ENCODE measurements at places on chromosomes 5 and 9.

DNA sequence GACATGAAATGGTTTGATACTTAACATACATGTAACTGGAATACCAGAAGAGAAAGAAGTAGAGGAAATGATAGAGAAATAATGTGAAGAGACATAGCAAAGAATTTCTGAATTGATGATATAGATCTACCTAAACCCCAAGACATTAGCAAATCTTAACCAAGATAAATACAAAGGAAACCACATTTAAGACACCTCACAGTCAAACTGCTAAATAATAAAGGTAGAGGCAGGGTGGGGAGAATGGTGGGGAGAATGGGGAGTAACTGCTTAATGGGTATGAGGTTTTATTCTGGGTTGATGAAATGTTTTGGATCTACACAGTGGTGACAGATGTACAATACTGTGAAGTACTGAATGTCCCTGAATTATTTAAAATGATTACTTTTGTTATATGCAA, 17.5 kb downstream of the CARNMT1 start:
- H3K4me1 ChIP-seq = no peaks in the 10 kb centered on the region
- no peak overlapping the region for H3K4me3 ChIP-seq
- H3K36me3 ChIP-seq = peaks cover 4% of the 10 kb centered on the region

- no peak overlapping the region for H3K4me3 ChIP-seq
- H3K27ac ChIP-seq = no peak overlapping the region
- H3K4me1 ChIP-seq = no peaks in the 10 kb centered on the region
- H3K27me3 ChIP-seq = no peaks in the 10 kb centered on the region
- no peaks in the 10 kb centered on the region for H3K36me3 ChIP-seq
Observed at GRCh38 chr9:88773627-88774244, 217.5 kb upstream of the S1PR3 start.

DNA sequence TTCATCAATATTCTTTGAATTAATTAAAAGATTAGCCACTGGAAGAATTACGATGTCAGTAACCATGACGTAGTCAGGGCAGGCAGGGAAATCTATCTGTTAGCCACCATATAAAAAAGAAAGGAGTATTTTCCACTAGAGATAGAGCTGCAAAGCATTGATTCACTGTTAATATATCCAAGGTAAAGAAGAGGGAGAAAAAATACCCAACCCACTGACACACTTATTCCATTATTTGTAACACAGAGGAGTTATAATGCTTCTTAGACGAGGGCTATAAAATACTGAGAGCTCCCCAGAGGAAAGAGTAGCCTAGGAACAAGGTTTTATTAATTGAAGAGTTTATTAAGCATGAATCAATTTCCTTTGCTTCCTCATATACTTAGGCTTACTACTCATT, 382.2 kb upstream of the CDH6 start:
- no peak overlapping the region for H3K4me3 ChIP-seq
- DNase-seq = no peak
- no peaks in the 10 kb centered on the region for H3K36me3 ChIP-seq
- no peak overlapping the region for H3K27ac ChIP-seq
- H3K4me1 ChIP-seq = no peaks in the 10 kb centered on the region
- H3K27me3 ChIP-seq = no peaks in the 10 kb centered on the region

DNA sequence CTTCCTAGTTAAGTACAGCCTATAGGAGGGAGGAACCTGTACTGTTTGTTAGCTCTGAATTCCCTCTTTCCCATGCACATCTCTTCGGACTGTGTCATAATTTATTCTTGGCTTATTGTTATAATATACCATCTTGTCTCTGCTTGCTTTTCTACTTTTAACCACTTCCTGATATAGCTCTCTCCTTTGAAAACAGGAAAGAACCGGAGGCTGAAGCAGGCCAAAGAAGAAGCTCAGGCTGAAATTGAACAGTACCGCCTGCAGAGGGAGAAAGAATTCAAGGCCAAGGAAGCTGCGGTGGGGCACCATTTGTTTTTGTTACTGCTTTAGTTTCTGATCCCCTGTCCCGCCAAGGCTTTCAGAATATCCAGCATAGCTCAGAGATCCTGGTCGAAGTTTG, 4.8 kb downstream of the ATP6V1G1 start:
- no peak for DNase-seq
- no peaks in the 10 kb centered on the region for H3K27me3 ChIP-seq
- no peak overlapping the region for H3K4me3 ChIP-seq
- H3K4me1 ChIP-seq = no peaks in the 10 kb centered on the region

DNA sequence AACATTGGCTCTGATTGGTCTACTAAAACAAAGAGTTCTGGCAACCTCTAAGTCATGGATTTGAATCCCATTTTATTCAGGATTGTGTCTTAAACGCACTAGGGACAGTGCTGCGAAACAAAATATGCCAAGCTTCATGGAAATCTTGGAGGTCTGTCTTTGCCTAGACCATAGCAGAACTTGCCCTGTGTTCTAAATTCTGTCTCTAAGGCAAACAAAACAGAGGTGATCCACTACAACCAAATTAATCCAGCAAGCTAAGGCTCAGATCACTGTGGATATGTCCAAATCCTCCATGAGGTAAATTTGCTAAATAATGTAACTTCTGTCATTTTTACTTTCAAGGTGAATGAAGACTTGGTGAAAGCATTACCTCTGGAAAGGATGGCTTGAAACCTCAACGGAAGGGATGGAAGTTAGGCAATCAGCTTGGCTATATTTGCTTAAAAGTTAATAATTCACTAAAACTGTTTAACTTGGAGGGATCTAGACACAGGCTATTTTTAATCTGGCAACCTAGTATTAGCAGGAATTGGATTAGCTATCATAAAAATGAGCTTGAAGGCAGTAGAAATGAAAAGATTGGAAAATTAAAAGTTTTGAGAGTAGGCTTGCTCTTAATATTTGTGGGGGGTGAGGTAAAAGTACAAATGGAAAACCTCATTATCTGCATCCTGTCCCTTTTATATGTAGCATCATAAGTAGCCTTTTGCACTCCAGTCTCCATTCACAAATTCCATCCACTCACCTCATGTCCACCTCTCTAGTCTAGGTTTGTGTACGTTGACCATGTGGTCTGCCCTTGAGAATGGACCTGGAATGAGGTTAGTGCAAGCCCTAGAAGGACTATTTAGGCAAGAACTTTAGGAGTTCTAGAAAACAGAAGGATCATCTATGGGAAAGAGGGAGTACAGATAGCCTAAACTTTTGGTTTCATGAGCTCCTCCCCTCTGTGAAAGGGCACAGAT, 176.2 kb downstream of the SMC2 start:
- no peaks in the 10 kb centered on the region for H3K27me3 ChIP-seq
- H3K36me3 ChIP-seq = no peaks in the 10 kb centered on the region
- H3K27ac ChIP-seq = no peak overlapping the region
- H3K4me1 ChIP-seq = no peaks in the 10 kb centered on the region
- no peak for DNase-seq

- DNase-seq = no peak
- no peaks in the 10 kb centered on the region for H3K27me3 ChIP-seq
- H3K4me3 ChIP-seq = no peak overlapping the region
- H3K36me3 ChIP-seq = peaks cover 18% of the 10 kb centered on the region
Observed at GRCh38 chr9:127792417-127793031, 6.7 kb downstream of the CDK9 start.

DNA sequence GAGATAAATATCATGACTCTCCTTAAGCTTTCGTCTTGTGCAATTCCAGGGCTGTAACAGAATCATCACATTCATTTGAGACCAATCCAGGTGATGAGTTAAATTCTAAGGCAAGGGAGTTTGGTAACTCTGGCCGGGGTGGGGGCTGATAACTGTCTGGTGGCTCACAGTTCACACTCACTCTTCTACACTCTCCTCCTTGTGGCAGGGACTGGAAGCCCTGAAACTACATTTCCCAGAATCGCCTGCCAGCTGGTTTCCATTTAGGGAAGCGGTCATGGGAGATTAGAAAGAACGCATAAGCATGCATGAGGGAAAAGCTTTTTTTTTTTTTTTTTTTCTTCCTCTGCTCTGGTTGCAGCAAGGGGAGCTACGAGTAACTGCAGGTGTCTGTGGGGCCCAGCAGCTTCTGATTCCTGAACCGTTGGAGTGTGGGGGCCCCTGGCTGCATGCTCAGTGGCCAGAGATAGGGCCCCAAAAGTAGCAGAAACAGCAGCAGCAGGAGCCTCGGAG, 154.8 kb upstream of the TBC1D2 start:
- no peaks in the 10 kb centered on the region for H3K4me1 ChIP-seq
- H3K36me3 ChIP-seq = no peaks in the 10 kb centered on the region
- no peaks in the 10 kb centered on the region for H3K27me3 ChIP-seq
- no peak for DNase-seq

DNA sequence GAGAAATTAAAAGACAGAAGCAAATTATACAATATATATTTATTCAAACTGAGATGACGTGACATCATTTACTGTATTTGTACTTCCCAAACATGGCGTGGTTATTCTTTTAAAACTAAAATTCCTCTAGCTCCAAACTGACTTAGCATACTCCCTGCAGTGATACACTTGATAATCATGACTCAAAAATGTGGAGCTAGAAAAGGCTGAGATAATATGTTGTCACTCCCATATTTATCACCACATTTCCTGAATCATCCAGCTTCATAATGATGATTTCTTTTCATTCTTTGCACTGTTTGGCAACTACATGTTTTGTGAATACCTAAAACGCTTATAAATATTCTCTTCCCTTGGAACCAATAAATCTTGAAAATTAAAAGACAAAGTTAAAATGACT, 341.0 kb downstream of the EBF1 start:
- no peak overlapping the region for H3K4me3 ChIP-seq
- no peak overlapping the region for H3K27ac ChIP-seq
- H3K36me3 ChIP-seq = no peaks in the 10 kb centered on the region
- DNase-seq = no peak
- no peaks in the 10 kb centered on the region for H3K4me1 ChIP-seq
- H3K27me3 ChIP-seq = no peaks in the 10 kb centered on the region

- no peak overlapping the region for H3K27ac ChIP-seq
- no peaks in the 10 kb centered on the region for H3K4me1 ChIP-seq
- H3K36me3 ChIP-seq = no peaks in the 10 kb centered on the region
- no peaks in the 10 kb centered on the region for H3K27me3 ChIP-seq
- no peak overlapping the region for H3K4me3 ChIP-seq
Observed at GRCh38 chr5:17132444-17133083, 84.9 kb upstream of the BASP1 start.

GRCh38 chr5:97078958-97079743, 63.3 kb downstream of the LIX1 start:
- H3K36me3 ChIP-seq = no peaks in the 10 kb centered on the region
- H3K27ac ChIP-seq = no peak overlapping the region
- no peak overlapping the region for H3K4me3 ChIP-seq

DNA sequence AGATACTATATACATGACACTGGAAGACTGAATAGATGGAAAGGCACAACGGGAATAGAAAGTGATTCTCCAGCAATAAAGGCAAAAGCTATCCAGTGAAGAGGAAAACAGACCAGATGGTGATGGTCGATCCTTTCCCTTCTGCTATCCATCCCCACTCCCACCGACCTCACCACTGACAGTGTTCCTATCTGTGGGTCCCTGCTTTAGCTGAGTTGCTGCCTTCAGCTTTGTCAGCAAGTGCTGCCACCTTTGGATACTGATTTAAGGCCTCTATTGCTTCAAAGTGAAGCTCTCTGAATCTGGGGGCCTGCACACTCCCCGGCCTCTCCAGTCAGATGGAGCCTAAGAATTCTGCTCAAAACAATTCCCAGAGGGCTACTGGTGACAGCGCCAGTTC, 32.3 kb downstream of the EPB41L4A start:
- H3K27ac ChIP-seq = no peak overlapping the region
- H3K4me3 ChIP-seq = no peak overlapping the region
- no peaks in the 10 kb centered on the region for H3K27me3 ChIP-seq
- no peaks in the 10 kb centered on the region for H3K36me3 ChIP-seq
- no peak for DNase-seq

GRCh38 chr9:34964458-34964857, 6.4 kb downstream of the PHF24 start:
- H3K4me3 ChIP-seq = no peak overlapping the region
- no peaks in the 10 kb centered on the region for H3K27me3 ChIP-seq
- H3K27ac ChIP-seq = no peak overlapping the region
- no peaks in the 10 kb centered on the region for H3K4me1 ChIP-seq
- no peak for DNase-seq
- H3K36me3 ChIP-seq = no peaks in the 10 kb centered on the region

- no peaks in the 10 kb centered on the region for H3K27me3 ChIP-seq
- H3K4me3 ChIP-seq = no peak overlapping the region
- H3K27ac ChIP-seq = no peak overlapping the region
Observed at GRCh38 chr9:93473411-93473810, 20.0 kb upstream of the FAM120AOS start.

Data from breast epithelium (tissue), 4 donors.